ENCODE measurements at places on chromosomes 4 and X. TPM values are rescaled to one million over a fixed set of nuclear protein-coding genes. Genes with fewer than 3 reads are reported as not detected.
A peak's percentile ranks its signal among the peaks of the same experiment; 100 is the strongest.

DNA sequence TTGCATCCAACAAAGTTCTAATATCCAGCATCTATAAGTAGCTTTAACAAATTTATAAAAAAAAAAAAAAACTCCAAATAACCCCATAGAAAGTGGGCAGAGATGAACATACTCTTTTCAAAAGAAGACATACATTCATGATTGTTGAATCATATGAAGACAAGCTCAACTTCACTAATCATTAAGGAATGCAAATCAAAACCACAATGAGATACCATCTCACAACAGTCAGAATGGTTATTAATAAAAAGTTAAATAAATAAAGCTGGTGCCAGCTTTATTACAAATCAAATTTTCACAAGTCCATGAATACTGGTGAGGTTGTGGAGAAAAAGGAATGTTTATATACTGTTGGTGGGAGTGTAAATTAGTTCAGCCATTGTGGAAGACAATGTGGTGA is 592.0 kb downstream of the IQCM start:
- no peak for DNase-seq

SLC6A14 gene
- 0.48 TPM for total RNA-seq

DNA sequence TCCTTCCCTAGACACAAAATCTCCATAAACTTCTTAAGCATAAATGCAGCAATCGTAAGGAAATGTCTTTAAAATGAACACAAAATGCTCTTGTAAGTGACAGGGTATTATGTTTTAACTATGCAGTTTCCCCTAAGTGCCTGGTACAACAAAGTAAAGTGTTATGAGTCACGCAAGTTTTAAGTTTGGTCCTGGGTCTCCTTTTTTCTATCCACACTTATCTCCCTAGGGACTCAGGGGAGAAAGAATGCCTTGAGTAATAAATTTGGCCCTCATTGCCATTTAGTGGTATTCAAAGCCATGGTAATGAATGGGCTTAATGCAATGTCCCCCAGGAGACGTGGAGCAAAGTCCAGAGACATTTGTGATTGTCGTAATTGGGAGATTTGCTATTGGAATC is 149.1 kb downstream of the MAGEB17 start:
- DNase-seq = no peak

UGT8 gene
- 63.6 TPM for total RNA-seq

SPANXN3 gene
- not detected for total RNA-seq

DNA sequence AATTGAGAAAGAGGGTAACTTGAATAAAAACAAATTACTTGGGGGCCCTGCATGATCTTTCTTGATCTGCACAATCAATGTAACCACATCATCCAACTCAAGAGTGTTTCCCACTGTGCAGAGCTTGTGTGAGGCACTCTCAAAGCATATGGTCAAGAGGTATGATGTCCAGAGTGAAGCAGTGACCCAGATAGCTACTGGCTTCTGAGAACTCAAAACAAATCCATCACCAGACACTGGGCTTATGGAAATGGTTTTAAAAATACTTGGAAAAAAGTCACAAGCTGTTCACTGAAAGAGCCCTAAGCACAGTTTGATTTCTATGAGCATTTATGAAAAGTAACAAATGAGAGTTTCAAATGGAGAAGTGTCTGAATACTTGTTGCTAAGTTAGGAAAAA is 361.0 kb downstream of the GRXCR1 start:
- DNase-seq = no peak

PPP1R2C gene
- not detected for total RNA-seq

CHST7 gene
- total RNA-seq = 9.4 TPM

EIF4E gene
- total RNA-seq = 68.0 TPM

CHRDL1 gene
- 19.2 TPM for total RNA-seq

SYTL4 gene
- 44.6 TPM for total RNA-seq

DNA sequence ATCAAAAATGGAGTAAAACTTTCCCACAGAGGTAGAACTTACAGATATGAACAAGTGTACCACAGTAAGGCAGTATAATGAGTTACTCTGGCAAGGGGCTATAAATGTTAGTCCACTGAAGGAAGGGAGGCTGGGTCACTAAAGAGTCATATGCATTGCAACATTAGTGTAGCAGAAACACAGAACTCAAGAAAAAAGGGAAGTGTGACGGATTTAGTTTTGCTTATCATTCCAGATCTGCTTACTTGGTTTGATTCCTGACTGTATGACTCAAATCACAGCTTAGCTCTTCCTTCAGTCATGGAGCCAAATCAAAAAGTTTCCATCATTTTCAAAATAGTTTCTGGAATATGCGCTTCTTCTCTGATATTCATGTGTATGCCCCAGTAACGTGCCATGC is 148.7 kb downstream of the FSTL5 start:
- DNase-seq = no peak

MSANTD1 gene
- 1.3 TPM for total RNA-seq

- DNase-seq = no peak
Observed at GRCh38 chrX:153379971-153380581, 21.1 kb downstream of the PNMA6E start.

DNA sequence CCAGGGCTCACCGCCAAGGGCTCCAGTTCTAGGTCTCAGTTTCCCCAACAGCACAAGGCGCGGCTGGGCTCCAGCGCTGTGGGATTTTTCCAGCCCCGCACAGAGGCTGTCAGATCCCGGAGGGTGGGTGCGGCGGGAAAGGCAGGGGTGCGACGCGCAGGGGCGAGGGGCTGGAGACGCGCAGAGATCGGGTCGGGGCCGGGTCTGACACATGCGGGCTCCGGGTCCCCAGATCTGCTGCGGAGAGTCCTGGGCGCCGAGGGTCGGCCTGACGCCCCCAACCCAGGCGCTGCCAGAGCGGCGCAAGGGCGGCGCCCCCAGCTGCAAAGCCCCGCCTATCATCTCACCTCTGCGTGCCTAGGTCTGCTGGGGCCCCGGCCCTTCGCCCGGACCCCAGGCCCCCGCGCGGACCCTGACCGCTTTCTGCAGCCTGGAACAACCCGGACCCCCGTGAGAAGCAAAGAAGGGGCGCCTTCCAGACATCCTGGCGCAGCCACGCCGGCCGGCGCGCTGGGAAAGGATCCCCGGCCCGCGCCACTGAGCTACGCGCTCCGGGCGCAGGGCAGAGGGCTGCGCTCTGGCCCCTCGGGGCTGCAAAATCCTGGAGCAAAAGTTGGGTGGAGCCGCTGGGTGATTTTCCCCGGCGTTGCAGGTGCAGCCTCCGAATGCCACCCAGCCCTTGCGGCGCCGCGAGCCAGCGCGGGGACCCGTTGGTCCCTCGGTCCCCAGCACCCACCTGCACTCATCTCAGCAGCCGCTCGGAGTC is 486 bp downstream of the ABLIM2 start:
- peak; percentile 16 for DNase-seq

- DNase-seq = no peak
Observed at GRCh38 chrX:29687687-29688086, 527.7 kb upstream of the MAGEB2 start.

DNA sequence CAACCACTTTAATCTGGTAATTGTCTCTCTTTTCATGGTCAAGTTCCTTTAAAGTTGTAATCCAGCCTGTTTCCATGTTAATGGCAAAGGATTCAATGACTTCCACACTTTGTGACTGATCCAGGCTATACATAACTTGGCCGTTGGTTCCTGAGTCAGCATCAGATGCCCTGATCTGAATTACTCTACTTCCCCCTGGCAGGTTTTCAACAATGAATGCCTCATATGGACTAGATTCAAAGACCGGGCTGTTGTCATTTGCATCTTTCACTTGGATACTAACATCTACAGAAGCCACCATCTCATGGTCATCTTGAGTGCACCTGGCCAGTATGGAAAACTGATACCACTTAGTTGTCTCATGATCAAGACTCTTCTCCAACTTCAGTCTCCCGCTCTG is 62.6 kb upstream of the MTNR1A start:
- DNase-seq = no peak

GRCh38 chrX:133689997-133690599 is 274.8 kb upstream of the GPC4 start:
- no peak for DNase-seq

DNA sequence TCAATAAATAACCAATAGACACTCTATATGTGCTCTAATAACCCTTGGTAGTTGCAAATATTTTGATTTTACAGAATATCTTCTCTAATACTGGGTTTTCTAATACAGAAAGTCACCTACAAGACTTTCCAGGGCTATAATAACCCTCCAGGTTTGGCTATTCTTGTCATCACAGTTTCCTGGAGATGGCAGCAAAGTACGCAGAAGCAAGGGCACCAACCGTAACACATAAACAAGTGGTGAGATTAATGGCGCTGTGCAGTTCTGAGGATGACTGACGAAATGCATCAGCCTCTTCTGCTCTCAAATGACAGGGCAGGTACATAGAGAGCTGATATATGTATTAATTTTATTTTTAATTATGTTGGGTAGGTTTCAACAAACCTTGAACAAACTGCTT is 122.4 kb downstream of the C4orf33 start:
- peak; percentile 8 for DNase-seq

DNA sequence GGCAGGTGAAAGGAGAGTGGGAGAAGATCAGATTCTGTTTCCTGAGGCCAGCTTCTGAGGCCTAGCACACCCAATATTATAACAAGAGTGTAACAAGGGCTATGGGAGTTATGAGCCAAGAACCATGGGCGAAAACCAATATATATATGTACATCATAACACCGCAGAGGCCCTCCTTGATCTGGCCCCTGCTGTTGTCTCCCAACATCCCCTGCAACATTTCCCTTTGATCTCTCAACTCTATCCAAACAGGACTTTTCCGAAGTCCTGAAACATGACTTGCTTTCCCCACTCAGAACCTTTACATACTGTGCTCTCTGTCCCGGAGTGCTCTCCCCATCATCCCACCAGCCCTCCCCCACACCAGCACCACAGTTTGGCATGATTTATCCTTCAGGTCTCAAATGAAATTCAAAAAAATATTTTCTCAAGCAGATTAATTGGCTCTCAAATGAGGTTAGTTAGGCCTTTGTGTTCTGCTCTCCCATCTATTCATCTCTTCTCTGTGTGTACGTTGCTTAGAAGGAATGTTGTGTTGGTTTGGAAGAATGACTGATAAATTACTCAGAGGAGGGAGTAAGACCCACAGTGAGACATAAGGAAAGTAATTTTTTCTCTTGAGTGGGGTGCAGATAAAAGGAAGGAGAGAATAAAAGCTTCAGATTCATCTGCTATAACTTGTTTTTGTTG is 58.1 kb upstream of the SMIM10 start:
- DNase-seq = no peak

TLR3 gene
- 8.7 TPM for total RNA-seq

GRCh38 chr4:23384741-23385140 is 505.1 kb downstream of the PPARGC1A start:
- DNase-seq = no peak

SH3TC1 gene
- 66.7 TPM for total RNA-seq

- no peak for DNase-seq
Observed at GRCh38 chrX:50648156-50648555, 165.8 kb downstream of the SHROOM4 start.

DNA sequence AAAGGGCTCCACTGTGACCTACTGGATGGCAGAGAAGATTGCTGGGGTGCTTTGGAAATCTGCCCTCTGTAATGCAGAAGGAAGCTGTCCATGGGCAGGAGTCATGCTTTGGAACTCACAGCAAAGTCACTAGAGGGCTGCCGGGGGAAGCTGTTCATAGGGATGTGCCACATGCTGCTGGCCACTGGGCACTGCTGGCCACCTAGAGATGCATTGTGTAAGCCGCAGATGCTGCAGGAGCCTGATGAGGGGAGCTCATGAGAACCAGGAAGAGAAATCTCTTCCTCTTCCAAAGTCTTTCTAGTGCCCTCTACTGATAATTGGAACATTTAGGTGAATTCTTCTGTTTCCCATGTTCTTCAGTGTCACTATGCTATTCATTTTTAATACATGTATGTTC is 31.2 kb upstream of the UXT start:
- DNase-seq = no peak

- no peak for DNase-seq
Observed at GRCh38 chr4:1973661-1974060, 35.1 kb downstream of the NELFA start.

DNA sequence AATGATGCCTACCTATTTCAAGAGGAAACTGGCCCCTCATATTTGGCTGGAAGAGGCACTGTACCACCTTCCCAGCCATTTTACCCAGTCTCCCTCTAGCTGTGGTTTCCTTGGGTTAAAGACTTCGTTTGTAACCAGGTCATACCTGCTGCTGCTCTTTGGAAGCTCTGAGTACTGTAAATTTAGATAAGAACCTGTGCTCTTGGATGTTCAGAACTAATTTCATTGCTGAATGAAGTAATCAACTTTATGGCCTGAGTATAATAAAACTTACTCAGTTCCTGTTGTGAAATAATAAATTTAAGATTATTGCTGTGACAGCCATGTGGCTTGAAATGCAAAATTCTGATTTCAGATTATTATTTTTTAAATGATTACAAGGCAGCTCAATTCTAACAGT is 12.2 kb downstream of the MTTP start:
- DNase-seq = no peak

DNA sequence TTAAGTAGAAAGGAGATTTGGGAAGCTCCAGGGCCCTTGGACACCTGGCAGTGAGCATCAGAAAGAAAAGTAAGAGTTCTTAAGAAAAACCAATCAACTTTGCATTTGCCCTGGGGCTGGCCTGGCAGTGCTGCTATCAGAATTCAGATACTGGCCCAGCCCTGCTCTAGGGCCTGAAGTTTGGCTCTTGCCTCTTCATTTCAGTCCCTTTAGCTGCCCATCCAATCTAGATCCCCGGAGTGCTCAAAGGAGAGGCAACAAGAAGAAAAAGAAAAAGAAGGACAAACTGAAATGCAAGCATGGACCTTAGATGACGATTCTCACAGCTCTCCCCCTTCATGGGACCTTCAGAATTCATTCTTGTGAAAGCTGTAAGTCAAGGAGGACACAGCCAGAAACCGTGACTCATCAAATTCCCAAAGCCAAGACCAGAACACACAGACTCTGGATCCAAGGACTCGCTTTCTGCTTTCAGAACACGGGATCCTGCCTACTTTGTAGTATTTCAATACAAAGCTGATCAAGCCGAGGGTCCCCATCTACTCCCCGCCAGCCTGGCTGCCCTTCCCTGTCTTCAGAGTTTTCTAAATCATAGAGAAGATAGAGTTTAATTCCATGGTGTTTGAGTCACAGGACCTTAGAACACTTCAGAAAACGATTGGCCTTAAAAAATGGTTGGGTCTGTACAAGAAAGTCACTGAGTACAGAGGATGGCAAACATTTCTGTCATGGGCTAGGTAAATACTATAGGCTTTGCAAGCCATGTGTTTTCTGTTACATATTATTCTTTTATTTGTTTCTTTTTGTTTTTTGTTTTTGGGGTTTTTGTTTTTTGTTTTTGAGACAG is 103.7 kb downstream of the RBM47 start:
- DNase-seq = no peak

- DNase-seq = no peak
Observed at GRCh38 chr4:74267998-74268606, 40.2 kb upstream of the EPGN start.

- no peak for DNase-seq
Observed at GRCh38 chr4:54513204-54513603, 144.6 kb upstream of the KIT start.

DNA sequence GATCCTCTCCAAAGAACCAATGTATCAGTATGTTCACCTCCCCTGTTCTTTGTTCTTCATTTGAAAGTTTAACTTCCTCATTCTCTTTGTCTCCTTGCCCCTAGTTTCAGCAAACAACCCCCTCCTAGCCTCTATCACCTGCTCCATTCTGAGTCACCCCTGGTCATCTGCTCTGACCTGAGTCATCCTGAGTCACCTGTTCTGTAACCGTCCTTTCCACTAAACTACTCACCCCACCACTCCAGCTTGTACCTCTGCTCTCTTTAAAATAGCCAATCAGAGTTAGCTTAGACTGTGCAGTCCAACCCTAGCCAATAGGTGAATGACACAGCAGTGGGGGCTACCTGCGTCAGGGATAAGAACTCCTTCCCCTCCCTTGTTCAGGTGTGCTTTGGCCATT is 249.8 kb upstream of the AADAT start:
- no peak for DNase-seq

MAP3K15 gene
- 0.14 TPM for total RNA-seq

GAGE12E gene
- not detected for total RNA-seq

Measured in transverse colon (tissue), 4 donors.